ENCODE measurements at places on chromosomes 4 and X.

DNA sequence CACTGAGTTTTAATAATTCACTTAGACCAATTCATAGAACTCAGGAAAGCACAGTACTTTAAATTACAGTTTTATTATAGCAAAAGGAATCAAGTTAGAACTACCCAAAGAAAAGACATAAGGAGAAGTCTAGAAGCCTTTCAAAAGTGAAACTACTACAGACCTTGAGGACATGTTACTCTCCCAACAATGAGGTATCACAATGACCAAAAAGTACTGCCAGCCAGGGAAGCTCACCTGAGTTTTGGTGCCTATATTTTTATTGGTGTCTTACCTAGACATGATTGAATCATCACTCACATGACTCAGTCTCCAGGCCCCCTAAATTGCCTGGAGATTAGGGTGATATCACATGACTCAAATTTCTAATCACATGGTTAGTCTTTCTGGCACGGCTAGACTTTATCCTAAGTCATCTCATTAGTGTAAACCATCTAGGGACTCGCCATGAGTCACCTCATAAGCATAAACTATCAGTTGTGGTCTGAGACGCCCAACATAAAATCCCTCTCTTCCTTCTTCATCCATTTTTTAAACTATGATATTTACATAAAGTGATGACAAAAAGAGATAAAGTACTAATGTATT lies 372.3 kb downstream of the TMA16 start:
- no peak for DNase-seq

DNA sequence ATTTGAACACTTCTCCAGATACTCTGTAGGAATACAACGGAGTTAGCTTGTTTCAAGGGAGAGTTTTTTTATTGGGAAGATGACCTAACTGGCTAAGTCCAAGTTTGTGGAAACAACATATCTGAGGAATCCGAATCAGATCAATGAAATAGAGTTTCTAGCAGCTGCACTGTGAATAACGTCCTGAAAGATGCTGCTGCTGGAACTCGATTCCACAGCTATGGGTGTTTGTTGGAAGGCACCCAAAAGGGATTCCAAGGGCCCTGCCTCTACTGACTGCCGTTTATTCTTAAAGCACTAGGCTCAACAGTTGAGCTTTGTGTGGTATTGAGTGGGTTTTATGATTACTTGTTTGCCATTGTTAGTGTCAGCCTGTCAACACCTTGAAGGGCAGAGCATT lies 6.6 kb upstream of the GBA3 start:
- no peak for DNase-seq

GRCh38 chr4:105145903-105146275 lies 787 bp upstream of the TET2 start:
- DNase-seq, result no peak

GRCh38 chrX:51395810-51396728 lies 63.4 kb downstream of the NUDT10 start:
- DNase-seq, result no peak

DNA sequence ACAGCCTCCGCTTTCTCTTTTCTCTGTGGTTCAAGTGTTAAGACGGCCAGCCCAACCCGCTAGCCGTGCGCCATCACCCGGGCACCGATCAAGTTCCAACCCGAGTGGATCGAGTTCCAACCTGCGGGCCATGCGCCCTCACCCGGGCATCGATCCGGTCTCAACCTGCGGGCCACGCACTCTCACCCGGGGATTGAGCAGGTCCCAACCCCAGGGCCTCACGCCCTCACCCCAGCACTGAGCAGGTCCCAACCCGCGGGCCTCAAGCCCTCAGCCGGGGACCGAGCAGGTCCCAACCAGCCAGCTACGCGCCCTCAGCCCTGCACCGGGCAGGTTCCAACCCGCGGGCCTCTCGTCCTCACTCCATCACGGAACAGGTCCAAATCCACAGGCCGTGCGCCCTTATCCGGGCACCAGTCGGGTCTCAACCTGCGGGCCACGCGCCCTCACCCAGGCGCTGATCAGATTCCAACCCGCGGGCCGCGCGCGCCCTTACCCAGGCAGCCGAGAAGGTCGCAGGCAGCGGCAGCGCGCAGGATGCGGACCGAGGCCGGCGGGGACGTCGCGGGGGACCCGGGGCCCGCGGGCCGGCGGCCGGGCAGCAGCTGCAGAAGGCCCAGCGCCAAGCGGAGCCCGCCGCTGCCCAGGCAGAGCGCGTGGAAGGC lies 443 bp downstream of the GPR143 start:
- no peak for DNase-seq

- no peak for DNase-seq
Observed at GRCh38 chr4:168221301-168221700, 97.3 kb downstream of the DDX60 start.

DNA sequence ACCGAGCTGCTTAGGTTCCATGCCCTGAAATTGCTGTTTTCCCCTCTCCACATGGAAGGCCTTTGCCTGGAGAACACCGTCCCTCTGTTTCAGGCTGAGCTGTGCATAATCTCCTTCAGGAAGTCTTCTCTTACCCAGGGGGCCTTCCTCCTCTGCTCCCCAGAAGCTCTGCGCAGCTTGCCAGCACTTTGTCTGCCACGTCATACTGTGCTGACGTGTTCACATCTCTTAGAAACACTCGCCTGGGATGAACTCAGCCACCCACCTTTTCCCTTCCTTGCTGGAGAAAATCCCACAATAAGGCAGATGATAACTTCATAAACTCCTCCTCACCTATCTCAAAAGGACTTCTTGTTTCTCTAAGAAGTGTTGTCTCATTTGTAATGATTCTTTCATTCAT lies 110.7 kb downstream of the ARHGAP10 start:
- no peak for DNase-seq

DNA sequence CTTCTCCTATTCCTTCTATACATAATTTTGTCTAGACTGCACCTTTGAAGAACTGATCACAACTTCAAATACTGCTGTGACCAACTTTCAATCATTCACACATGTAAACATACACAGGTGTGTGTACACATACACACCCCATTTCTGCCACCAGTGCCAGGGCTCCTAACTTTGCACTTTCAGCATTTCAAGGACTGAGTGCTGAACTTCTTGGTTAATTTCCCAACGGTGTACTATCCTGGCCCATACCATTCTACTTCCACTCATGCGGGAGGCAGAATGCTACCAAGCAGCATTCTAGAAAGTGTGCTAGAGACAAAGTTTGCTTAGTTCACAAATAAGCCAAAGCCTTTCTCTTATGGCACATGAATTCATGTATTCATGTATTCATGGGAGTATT lies 51.2 kb downstream of the RPGR start:
- no peak for DNase-seq
